AG04449 (cell line): ENCODE measurements at places on chromosomes 6 and 20.

GRCh38 chr20:8811801-8812594, 256.9 kb upstream of the PLCB4 start:
- DNase-seq = no peak

- DNase-seq = no peak
Observed at GRCh38 chr6:75673884-75674283, 72.2 kb downstream of the SENP6 start.

DNA sequence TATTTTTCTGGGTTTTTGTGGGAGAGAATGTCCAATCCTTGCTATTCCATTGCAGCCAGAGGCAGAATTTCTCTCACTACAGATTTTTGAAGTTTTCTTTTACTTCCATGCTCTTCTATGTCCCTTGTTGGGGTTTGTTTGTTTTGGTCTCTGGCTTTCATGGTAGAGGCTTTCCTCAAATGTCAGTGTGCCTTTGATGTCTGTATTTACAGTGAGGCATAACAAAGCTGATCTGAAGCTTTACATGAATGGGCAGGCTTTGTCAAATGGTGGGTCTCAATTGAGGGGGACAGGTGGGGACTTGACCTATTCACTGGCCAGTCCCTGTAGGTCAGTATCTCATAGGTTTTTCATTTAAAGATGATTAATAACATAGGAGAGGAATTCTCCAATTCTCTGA, 8.6 kb upstream of the CARMIL1 start:
- no peak for DNase-seq

- DNase-seq = no peak
Observed at GRCh38 chr6:967701-968100, 274.8 kb upstream of the EXOC2 start.

DNA sequence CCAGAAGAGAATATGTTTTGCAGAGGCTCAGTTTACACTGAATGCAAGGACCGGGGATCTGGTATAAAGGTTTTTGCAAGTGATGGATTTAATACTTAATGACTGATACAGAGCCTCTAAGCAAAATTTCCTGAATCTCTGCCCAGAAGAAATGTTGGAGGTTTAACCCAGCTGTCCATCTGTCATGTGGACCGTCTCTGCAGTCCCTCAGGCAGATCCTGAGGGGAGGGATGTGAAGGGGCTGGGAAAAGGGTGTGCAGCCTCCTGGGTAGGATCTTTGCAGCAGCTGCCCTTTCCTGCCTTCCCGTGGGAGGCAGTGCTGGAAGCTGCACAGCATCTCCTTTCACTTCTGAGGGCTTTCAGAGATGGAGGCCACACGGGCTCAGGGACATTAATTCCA, 207.0 kb downstream of the SLC24A3 start:
- DNase-seq = no peak

DNA sequence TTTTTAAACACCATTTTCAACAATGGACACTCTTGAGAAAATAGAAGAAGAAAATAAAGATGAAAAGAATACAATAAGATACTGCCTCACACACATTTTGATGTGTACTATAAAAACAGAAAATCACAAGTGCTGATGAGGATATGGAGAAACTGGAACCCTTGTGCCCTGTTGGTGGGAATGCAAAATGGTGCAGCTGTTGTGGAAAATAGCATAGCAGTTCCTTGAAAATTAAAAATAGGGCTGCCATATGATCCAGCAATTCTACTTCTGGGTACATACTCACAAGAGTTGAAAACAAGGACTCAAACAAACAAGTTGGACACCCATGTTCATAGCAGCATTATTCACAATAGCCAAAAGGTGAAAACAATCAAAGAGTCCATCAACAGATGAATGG, 173.0 kb downstream of the KIF16B start:
- no peak for DNase-seq

GRCh38 chr6:3777730-3778461, 26.4 kb upstream of the PXDC1 start:
- DNase-seq = no peak

DNA sequence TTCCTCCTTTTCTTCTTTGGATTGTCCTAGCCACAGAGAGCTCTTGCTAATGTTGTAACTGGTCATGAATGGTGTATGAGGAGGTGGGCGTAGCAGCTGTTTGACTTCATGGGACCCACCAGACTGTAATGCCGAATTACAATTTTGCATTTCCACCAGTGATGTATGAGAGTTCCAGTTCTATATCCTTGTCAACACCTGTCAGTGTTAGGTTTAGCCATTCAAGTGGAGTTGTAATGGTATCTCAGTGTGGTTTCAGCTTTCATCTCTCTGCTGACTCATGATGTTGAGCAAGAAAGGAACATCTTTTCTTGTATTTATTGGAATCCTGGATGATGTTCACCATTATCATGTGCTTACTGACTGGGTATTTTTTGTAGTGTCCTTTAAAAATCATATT, 5.1 kb downstream of the IGF2R start:
- DNase-seq = no peak

DNA sequence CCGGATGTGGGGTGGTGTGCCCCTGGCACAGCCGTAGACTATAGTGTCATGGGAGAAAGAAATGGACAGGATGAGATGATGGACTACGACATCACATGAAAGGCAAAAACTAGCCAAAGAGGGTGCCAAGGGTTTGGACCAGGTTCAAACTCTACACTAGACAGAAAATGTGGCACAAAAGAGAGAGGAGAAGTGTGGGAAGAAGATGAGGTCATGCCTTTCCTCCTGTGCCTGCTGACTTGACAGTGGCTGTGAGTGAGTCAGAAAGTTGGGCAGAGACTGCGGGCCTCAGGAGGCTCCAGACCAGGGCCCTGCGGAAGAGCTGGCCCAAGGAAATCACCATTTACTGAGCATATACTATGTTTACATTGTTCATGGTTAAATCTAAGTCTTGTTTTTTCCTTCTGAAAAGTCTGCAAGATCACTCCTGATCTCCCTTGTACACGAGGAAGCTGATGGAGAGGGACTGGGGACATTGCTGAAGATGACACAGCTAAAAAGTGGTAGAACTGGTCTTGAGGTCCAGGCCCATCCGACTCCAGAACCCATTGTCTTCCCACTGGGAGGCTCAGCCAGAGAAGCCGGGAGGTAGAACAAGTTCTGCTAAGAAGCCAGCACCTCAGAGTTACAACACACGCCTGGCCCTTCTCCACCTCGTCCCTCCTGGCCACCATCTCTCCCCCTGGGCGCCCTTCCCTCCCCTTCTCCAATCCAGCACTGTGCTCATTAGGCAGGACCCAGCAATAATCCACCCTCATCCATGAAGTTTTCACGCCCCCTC, 35.6 kb downstream of the CNKSR3 start:
- DNase-seq = peak; percentile 42

DNA sequence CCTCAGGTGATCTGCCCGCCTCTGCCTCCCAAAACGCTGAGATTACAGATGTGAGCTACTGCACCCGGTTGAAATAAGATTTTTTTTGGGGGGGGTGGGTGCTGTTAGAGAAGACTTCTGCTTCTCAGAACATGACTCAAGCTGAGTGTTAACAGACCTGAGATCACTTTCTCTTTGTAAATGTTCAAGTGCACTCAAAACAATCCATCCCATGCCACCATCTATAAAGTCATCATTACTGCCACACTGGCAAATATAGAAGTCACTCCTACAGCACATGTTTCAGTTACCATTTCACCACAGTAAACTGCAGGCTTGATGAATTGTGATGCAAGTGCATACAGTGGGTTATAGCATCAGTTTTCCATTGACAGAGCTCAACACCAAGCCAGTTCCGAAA, 9.0 kb downstream of the VPS16 start:
- no peak for DNase-seq

GRCh38 chr6:148566664-148567350, 180.0 kb upstream of the UST start:
- no peak for DNase-seq

DNA sequence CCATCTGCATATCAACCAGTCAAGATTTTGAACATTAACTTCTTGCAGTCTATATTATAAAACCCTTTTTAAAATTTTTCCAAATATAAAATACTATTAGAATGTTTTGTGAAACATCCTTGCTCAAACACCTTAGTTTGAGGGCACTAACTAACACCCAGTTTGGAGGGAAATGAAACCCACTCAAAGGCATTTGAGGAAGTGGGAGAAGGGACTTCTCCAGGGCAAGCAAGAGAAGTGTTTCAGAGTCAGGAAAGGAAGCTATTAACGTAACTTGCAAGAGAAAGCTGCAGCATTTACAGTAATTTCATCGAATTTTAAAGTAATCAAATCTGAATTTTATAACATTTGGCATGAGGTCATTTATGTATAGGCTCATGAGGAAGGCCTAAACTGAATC, 21.3 kb downstream of the MTFR2 start:
- DNase-seq = no peak

- no peak for DNase-seq
Observed at GRCh38 chr6:109130065-109130464, 34.8 kb downstream of the CEP57L1 start.

DNA sequence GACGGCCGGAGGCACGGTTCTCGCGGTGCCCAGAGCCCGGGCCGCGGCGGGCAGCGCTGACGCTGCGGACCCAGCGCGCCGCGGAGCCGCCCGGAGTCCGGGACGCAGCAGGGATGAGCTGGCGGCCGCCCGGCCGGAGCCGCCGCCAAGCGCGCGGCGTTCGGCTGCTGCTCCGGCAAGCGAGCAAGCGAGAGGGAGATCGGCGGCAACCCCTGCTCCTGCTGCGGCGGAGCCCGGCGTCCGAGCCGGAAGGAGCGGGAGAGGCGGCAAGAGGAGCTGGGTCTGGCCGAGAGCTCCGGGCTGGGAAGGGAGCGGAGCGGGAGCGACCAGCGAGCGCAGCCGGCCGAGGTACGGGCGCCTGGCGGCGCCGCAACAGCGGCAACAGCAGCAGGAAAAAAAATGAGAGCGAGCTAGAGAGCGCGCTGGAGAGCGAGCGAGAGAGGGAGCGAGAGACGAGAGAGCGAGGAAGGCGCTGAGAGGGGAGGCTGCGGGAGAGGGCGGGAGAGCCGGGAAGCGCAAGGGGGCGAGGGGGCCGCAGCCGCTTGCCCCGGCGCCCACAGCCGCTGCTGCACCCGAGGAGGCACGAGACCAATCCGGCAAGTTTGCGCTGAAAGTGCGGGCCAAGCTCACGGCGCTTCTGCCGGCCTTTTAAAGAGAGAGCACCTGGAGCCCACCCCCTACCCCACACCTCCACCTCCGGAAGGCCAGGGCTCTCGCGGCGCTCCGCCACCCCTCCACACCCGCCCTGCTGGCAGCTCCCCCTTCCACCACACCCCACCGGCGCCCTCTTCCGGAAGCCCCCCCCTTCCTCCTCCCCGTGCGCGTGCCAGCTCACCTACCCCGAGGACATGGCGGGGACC, 496 bp downstream of the GRM4 start:
- DNase-seq = no peak

- no peak for DNase-seq
Observed at GRCh38 chr20:32479012-32479411, 106.1 kb downstream of the NOL4L start.

DNA sequence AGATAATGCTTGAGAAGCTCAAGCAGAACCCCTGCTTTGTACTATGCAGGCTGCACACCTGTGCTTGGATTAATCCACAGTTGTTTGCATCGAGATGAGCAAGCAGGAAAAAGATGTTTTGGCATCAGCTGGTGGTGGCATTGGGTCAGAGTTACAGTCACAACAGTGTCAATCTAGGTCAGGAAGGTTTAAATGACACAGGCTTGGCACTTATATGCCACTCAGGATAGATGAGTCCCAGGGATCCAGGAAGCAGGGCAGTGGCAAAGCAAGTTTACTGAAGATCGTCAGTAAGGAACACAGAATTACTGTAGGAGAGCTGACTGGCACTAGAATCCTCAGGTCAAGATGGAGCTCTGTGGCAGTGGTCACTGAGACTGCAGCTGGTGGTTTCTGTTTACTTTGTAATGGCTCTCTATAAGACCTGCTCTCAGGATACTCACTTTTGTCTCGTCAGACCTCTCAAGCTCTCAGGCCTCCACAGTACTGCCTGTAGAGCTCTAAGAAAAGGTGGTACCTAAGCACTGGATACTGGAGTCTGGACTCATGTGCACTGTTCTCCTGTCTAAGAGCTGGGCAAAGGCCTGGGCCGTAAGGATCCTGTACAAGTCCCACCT, 110.1 kb upstream of the HS3ST5 start:
- DNase-seq = no peak

GRCh38 chr6:46530896-46531295, 39.6 kb upstream of the RCAN2 start:
- no peak for DNase-seq

DNA sequence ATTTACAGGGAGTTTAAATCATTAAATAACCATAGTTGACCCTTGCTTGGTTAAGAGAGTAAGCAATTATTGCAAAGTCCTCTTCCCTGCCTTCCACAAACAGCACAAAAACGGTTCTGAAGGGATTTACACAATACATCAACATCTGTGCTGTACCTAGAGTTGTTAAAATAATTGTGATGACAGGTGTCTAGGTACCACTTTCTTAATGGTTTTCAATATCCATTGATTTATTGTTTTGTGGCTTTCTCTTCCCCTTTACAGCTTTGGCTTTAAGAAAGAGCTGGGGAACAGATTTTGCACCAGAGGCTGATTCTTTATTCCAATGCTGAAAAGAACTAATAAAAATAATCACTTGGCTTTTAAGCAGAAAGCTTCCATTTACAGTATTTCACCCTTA, 598 bp upstream of the SOX4 start:
- DNase-seq = no peak

DNA sequence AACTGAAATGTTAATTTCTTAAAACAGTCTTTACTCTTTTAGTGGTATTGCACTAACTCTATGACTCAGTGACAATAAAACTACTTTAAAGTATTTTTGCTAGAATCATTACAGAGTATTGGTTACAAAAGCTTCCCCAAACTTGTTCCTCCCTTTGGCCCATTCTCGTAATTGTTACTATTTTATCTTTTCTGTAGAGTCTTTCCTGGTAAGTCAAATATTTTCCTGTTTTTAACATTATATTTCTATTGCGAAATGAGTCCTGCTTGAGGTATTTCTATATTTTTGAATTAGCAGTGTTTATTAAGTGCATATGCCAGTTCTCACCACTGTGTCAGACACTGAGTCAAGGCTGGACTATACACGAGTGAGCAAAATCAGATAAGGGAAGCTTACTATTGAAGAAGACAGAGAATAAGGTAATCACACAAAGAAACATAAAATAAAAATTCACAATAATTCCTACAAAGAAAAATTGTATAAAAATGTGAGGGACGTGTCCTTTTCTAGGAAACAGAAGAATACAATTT, 970.5 kb downstream of the EYS start:
- no peak for DNase-seq

DNA sequence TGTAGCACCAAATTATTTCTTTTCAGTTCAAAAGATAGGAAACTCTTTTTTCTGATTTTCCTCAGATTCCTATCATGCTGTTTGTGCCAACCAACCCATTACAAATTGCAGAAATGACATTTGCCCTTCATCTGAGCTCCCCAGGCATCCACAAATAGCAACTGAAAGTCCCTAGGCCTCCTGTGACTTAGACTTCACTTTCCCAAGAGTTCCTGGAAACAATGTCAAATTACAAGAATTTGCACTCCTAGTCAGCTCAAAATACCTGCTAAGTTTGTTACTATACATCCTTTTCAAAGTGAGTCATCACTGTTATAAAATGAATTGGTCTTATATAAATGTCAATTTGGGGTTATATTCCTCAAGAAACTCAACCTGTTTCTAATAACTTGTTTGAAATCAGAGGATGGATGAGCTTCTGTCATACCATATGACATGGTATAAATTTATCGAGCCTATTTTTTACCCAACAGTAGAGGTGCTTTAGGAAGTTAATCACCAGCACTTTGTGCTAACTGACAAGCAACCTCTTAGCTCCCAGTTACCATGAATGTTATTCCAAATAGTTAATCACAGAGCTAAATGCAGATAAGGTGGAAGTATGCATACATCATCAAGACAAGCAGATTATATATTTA, 256.5 kb downstream of the HACE1 start:
- DNase-seq = no peak
